ENCODE measurements at places on chromosomes 3 and 15. TPM values are rescaled to one million over a fixed set of nuclear protein-coding genes. Genes with fewer than 3 reads are reported as not detected.

FBXW12 gene
- not detected for total RNA-seq

OTOL1 gene
- not detected for total RNA-seq

CYP11A1 gene
- total RNA-seq: not detected

IL5RA gene
- total RNA-seq: not detected

LRRIQ4 gene
- total RNA-seq: 4.6 TPM

GPR160 gene
- total RNA-seq: 69.6 TPM

GALNT15 gene
- total RNA-seq: 59.4 TPM

PLS1 gene
- 27.1 TPM for total RNA-seq
